Naive B cell (primary cell): ENCODE measurements at places on chromosomes 6 and 20. TPM values are rescaled to one million over a fixed set of nuclear protein-coding genes. Genes with fewer than 3 reads are reported as not detected.

- no peak overlapping the region for H3K27ac ChIP-seq
- H3K4me3 ChIP-seq, result no peak overlapping the region
Observed at GRCh38 chr6:130032758-130033340, 14.5 kb downstream of the L3MBTL3 start.

DNA sequence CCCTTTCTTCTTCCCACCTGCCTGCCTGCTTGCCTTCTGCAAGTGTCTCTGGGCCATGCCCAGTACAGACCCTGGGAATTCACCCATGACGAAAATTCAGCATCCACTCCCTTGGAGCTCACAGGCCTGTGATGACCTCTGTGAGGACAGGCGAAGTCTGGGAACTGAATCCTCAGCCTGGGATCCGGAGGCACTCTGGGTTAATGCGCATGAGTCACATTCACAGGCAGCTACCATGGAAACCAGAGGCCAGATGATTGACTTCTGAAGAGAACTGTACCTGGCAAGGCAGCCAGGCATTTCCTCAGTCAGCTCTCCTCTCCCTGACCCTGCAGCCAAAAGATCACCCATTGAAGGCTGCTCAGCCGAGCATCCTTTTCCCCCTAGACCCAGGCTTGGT lies 41.0 kb downstream of the SLC9A8 start:
- no peaks in the 10 kb centered on the region for H3K27me3 ChIP-seq
- no peak for DNase-seq
- H3K36me3 ChIP-seq, result peaks cover 14% of the 10 kb centered on the region
- H3K27ac ChIP-seq, result no peak overlapping the region
- no peak overlapping the region for H3K4me3 ChIP-seq

Gene NEDD9
- polyA plus RNA-seq, result 51.3 TPM

DNA sequence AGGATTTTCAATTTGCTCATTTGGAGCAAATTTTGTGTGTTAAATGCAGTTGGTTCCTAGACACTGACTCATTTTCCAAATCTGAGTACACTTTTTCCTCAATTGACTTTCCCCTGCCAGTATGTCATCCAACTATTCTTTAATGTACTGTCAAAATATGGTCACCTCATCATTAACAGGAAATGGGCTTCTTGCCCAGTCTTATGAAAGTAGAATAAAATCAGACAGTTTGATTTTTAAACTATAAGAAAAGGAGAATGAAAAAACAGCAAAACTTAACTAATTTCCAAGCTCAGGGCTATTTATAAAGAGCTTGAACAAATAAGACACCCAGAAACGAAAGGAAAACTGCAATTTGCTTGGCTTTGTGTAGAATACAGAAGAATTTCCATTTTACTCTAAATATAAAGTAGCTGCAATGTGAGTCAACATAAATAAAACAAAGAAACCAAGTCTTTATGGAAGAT lies 43.7 kb upstream of the RAB23 start:
- H3K4me3 ChIP-seq, result no peak overlapping the region
- H3K36me3 ChIP-seq, result no peaks in the 10 kb centered on the region
- H3K27me3 ChIP-seq, result peaks cover 22% of the 10 kb centered on the region
- no peak overlapping the region for H3K27ac ChIP-seq

Gene PRDM13
- not detected for polyA plus RNA-seq

Gene GJE1
- not detected for polyA plus RNA-seq

DNA sequence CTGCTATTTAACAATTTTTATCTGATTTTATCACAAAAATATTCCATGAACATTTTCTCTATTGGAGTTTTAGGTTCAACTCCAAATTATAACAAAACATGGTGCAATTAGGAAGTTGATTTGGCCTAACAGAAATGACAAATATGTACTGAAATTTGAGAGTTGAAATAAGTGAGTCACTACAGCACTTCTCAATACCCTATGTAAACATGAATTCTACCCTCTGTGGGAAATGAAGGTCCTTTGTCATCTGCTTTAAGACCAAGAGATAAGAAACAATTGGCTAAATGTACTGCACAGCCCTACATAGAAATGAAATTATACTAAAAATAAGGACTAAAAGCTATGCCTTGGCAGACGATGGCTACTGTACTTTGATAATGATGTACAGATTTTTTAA lies 86.2 kb upstream of the BEND6 start:
- no peak overlapping the region for H3K27ac ChIP-seq
- H3K27me3 ChIP-seq, result peaks cover 12% of the 10 kb centered on the region
- no peaks in the 10 kb centered on the region for H3K36me3 ChIP-seq

Gene ABHD12
- polyA plus RNA-seq, result 15.7 TPM

GRCh38 chr6:41558033-41558807 lies 12.0 kb downstream of the FOXP4 start:
- no peak overlapping the region for H3K4me3 ChIP-seq
- H3K27ac ChIP-seq, result no peak overlapping the region
- no peak for DNase-seq
- peaks cover 31% of the 10 kb centered on the region for H3K4me1 ChIP-seq
- no peaks in the 10 kb centered on the region for H3K36me3 ChIP-seq

Gene CST2
- not detected for polyA plus RNA-seq

Gene LY6G6F
- 0.75 TPM for polyA plus RNA-seq

DNA sequence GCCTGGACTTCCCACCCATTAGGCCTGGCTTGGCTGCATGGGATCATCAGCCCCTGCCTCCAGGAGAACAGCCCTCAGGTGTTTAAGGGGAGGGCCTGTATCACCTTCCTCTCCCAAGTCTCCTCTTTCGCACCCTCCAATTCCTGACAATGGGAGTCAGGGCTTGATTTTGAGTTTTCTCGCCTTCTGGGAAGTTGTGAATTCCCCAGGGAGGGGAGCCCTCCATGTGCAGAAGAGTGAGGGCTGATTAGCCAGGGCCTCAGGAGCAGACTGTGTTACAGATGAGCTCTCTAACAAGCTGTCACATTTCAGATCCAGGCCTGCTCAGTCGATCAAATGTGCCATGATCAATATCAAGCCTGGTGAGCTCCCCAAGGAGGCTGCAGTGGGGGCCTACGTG lies 42.4 kb downstream of the CNBD2 start:
- no peaks in the 10 kb centered on the region for H3K27me3 ChIP-seq
- no peak overlapping the region for H3K4me3 ChIP-seq
- no peaks in the 10 kb centered on the region for H3K36me3 ChIP-seq
- H3K4me1 ChIP-seq, result no peaks in the 10 kb centered on the region
- DNase-seq, result no peak
- H3K27ac ChIP-seq, result no peak overlapping the region

- H3K4me1 ChIP-seq, result no peaks in the 10 kb centered on the region
- DNase-seq, result no peak
- no peak overlapping the region for H3K27ac ChIP-seq
- no peak overlapping the region for H3K4me3 ChIP-seq
- H3K36me3 ChIP-seq, result no peaks in the 10 kb centered on the region
Observed at GRCh38 chr20:61638802-61639585, 386.9 kb downstream of the CDH4 start.

- no peak for DNase-seq
- no peak overlapping the region for H3K4me3 ChIP-seq
Observed at GRCh38 chr20:45639687-45640086, 8.6 kb upstream of the WFDC9 start.
